ENCODE measurements at places on chromosomes 6 and 20.
A peak's percentile ranks its signal among the peaks of the same experiment; 100 is the strongest.

DNA sequence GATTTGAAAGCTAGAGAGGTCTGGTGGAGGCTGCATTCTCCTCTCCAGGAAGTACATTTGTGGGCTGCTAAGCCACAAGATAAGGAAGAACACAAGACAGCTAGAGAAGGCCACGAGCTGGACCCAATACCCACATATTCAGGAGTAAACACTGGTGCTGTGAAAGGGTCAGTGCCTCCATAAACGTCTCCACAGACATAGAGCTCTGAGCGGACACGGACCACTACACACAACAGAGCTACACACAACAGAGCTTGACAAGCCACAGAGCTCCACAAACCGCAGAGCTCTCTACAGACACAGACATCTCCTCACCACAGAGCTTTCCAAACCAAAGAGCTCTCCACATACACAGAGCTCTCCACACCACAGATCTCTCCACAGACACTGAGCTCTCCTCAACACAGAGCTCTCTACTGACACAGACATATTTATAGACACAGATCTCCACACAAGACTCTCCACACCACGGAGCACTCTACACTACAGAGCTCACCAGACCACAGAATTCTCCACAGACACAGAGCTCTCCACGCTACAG is 51.9 kb downstream of the ERMARD start:
- no peak for DNase-seq

DNA sequence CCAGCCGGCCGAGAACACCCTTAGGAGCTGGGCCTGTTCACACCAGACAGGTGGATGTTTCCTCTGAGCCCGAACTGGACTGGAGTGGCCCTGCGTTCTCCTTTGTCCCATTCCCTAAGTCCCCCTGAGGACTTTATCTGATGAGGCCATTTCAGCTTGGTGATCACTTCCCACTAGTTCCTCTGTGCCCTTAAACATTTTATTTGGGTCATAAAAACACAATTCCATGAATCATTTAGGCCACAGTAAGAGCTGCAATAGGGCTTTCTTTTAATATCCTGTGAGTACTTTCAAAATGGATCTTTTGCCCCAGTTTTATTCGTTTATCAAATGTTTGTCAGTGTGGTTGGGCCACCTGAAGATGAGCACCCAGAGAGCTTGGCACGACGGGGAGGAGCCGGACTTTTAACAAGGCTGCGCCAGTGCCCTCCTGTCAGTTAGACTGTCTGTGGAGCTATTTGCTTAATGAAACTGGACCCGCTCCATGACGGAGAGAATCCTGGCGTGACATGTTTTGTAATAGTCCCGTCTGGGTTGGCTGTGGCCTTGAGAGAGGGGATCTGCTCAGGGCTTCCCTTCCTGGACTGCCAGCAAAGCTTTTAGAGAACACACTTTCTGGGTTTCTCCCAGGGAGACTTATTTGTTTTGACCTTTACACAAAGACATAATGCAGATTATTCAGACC is 53.5 kb downstream of the ZDHHC14 start:
- peak; percentile 55 for DNase-seq

- DNase-seq, result no peak
These were observed 81.8 kb downstream of the CLIC5 start for GRCh38 chr6:45933855-45934254.

DNA sequence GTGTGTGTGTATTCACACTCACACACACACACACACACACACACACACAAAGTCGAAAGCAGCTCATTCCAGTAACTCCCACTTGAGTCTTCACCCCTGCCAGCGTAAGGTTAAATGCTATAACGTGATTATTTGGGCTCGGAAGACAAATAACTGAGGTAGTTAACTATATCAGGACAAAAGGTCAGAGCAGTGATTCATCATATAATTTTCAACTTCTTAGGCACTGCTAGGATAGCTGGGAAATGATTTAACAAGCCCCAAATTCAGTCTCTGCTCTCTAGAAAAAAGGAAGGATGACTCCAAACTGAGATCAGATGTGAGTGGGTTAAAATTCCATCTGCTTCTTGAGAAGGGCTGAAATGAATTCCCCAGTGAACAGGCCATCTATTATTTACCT is 30.7 kb downstream of the HDGFL1 start:
- DNase-seq, result no peak

DNA sequence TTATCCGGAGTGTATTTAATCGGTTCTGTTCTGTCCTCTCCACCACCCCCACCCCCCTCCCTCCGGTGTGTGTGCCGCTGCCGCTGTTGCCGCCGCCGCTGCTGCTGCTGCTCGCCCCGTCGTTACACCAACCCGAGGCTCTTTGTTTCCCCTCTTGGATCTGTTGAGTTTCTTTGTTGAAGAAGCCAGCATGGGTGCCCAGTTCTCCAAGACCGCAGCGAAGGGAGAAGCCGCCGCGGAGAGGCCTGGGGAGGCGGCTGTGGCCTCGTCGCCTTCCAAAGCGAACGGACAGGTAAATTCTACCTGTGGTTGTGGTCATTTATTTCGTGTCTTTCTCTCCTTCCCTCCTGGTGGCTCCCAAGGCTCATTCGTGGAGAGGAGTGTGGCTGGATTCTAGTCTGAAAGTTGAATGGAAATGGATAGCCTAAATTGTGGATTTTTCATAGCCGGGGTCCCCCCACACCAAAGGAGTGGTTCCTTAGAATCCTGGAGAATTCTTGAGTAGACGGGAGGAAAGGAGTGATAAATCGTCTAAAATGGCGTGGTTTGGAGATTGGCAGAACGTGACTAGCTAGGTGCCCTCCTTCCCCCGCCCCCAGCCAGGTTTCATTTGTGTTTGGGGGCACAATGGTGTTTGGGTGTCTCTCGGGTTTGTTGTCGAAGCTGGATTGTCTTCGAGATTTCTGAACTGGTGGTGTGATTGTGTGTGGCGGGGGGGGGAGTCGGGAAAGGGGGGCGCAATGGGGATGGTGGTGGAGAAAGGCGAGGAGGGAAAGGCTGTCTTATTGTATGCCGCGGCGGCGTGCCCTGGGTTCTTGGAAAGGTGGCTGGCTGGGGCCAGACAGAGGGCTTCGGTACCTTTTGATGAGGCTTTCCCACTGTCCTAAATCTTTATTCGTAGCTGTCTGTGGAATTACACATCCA is 673 bp downstream of the MARCKS start:
- DNase-seq, result peak; percentile 45

- DNase-seq, result no peak
These were observed 63.2 kb downstream of the OLIG3 start for GRCh38 chr6:137430954-137431353.

- no peak for DNase-seq
These were observed 82.3 kb upstream of the KIF25 start for GRCh38 chr6:167915139-167915538.

GRCh38 chr6:169800116-169800667 is 48.8 kb downstream of the ERMARD start:
- DNase-seq, result no peak

DNA sequence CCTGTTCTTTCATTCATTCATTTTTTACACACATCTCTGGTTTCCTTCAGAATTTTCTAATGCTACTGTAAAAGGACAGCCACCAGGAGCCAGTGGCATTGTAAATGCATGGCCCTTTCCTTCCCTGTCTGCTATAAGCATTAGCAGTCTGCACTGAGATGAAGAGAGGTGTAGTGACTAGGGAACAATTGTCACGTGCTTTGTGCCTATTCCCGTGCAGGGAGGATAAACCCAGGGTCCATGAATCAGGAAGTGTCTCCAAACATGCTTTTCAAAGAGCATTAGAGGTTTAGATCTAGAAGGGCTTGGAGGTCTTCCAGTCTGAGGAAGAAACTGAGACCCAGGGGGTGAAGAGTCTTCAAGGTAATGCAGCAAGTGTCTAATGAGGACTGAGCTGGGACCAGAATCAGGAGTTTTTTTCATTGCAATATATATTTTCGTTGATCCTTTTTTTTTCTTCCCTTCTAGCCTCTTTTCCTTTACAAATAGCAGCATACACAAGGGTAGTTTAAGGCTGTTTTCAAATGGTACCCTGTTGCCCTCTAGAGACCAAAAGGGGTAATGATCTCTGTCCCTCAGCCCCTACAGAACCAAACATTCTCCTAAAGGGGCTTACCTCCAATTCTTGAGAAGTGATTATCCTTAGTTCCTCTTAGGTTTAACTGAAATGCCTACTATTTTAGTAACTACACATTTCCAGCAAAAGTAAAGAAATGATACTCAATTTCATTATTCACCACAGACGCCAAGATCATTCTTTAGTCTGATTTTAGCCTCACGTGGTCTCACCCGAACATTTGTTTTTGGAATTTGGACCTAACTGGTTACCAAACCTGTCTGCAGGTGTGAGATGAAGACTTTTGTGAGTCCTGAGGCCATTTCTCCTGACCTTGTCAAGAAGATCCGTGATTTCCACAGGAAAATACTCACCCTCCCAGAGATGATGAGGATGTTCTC is 6.6 kb downstream of the TRIM15 start:
- DNase-seq, result no peak

- DNase-seq, result no peak
These were observed 571.5 kb upstream of the CDH4 start for GRCh38 chr20:60680554-60680953.

GRCh38 chr6:82862543-82862942 is 203.1 kb downstream of the UBE3D start:
- DNase-seq, result no peak

GRCh38 chr6:2959909-2960719 is 11.3 kb downstream of the SERPINB6 start:
- DNase-seq, result peak; percentile 56

DNA sequence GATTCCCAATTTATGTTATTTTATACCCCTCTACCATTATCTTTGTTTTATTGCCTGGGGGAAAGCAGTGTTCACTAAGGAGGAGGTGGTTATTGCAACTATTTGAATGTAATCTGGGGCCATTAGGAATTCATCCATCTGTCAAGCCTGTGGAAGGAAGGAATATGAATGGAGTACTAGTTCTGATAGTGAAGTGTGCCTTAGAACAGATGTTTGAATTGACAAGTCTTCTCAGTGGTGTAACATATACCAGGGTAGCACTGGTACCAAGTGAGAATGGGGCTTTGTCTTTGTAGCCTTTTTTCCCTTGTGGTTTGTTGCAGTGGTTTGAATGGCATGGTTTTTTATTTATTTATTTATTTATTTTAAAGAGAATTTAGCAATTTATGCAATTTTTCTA is 27.9 kb upstream of the HDAC2 start:
- peak; percentile 42 for DNase-seq

DNA sequence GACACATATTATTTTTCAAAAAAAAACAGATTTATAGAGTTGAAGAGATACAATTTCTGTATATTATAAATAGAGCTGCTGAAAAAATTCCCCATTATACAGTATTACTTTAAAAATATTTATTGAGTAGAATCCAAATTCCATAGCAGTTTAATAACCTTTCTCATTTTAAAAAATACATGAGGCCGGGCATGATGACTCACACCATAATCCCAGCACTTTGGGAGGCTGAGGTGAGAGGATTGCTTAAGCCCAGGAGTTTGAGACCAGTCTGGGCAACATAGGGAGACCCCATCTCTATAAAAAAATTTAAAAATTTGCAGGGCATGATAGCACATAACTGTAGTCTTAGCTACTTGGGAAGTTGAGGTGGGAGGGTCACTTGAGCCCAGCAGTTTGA is 13.0 kb downstream of the ATRN start:
- DNase-seq, result no peak

DNA sequence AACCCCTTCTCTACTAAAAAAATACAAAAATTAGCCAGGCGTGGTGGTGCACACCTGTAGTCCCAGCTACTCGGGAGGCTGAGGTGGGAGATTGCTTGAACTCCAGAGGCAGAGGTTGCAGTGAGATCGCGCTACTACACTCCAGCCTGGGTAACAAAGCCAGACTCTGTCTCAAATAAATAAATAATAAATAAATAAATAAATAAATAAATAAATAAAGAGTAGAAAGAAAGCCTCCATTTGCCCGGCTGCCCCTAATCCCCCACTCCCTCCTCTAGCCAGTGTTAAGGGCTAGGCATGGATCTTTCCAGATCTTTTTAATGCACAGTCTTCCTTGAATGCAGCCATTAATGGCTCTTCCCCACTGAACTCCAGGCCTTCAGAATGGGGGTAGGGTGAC is 3.2 kb downstream of the PNPLA1 start:
- no peak for DNase-seq
